ENCODE measurements at places on chromosomes 13 and 19.

DNA sequence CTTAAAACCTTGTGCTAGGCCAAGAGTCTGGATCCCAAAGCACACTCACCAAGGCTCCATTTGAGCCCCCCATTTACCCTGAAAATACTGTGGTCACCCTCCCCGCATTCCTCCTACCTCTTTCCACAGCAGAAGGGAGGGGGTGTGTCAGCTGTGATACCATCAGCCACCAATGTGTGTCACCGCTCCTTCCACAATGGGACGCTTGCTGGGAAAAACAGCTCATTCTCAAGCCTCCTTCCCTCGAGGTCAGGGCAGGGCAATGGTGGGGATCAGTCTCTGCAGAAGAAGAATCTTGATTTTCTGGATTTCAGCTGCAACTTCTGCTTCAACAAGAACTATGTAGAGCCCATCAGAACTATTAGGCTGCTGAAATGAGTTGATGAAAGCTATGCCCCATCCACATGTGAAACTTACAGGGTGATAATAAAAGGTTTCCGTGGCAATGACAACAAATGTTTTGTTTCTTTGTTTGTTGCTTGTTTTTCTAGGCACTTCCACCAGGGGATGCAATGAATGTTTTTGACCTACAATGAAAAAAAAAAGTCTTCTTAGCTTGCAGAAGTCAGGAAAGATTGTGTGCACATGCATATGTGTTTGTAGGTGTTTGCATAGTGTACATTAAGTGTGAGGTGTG lies 26.4 kb upstream of the ZNF507 start:
- DNase-seq = no peak

GRCh38 chr13:67353941-67354340 lies 123.8 kb upstream of the PCDH9 start:
- no peak for DNase-seq

- no peak for DNase-seq
Observed at GRCh38 chr13:39510316-39510695, 92.7 kb downstream of the LHFPL6 start.

DNA sequence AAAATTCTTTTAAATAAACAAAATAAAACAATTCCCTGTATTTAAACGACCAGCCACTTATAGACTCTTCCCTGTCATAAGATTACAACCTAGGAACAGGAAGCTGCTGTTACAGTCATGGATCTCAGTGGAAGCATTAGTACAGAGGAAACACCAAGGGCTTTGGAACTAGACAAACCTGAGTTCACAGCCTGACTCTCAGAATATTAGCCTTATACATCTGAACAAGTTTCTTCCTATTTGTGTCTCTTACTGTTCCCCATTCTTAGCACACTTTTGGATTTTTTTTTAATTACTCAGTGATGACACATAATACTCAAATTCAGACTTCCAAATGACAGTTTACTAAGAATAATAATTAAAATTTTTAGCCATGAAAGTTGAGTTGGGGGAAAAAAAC lies 46.1 kb downstream of the ZDHHC20 start:
- DNase-seq = no peak

- no peak for DNase-seq
Observed at GRCh38 chr13:93259527-93260080, 33.0 kb downstream of the GPC6 start.

DNA sequence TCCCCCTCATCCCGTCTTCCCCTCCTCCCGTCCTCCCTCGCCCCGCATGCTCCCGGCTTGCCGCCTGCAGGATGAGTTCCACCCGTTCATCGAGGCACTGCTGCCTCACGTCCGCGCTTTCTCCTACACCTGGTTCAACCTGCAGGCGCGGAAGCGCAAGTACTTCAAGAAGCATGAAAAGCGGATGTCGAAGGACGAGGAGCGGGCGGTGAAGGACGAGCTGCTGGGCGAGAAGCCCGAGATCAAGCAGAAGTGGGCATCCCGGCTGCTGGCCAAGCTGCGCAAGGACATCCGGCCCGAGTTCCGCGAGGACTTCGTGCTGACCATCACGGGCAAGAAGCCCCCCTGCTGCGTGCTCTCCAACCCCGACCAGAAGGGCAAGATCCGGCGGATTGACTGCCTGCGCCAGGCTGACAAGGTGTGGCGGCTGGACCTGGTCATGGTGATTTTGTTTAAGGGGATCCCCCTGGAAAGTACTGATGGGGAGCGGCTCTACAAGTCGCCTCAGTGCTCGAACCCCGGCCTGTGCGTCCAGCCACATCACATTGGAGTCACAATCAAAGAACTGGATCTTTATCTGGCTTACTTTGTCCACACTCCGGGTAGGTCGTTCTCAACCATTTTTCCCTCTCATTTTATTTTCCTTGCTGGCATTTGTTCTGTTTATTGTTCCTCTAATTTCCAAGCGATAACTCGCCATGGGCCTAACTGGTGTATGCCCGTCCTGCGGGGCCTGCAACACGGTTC lies 29.8 kb downstream of the NFIX start:
- DNase-seq = no peak

DNA sequence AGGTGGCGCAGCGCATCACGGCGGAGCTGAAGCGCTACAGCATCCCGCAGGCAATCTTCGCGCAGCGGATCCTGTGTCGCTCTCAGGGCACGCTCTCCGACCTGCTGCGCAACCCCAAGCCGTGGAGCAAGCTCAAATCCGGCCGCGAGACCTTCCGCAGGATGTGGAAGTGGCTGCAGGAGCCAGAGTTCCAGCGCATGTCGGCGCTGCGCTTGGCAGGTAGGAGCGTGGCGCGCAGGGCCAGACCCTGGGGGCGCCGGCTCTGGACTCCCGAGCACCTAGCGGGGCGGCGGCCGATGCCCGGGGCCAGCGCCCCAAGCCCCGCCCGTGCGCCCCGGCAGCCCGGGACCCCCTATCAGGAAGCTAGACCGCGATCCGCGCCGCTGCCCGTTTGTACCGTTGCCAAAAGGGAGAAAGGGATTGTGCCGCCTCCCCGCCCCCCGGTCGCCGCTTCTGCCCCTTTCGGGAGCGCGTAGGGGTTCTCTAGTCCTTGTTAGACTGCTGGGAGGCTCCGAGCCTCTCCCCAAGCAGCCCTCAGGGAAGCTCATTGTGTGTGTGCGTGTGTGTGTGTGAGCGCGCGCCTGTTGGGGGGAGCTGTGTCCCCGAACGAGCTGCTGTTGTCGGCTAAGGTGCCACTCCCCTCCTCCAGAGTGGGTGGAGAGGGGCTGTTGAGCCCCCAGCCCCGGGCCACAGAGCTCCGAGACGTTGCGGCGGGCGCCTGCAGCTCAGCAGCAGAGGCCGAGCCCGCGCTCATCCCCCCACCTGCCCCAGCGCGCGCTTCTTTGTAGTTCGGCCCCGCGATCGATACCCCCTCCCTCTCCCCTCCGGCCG lies 1.5 kb downstream of the ONECUT3 start:
- DNase-seq = no peak

- no peak for DNase-seq
Observed at GRCh38 chr13:23696610-23697009, 126.4 kb downstream of the TNFRSF19 start.

DNA sequence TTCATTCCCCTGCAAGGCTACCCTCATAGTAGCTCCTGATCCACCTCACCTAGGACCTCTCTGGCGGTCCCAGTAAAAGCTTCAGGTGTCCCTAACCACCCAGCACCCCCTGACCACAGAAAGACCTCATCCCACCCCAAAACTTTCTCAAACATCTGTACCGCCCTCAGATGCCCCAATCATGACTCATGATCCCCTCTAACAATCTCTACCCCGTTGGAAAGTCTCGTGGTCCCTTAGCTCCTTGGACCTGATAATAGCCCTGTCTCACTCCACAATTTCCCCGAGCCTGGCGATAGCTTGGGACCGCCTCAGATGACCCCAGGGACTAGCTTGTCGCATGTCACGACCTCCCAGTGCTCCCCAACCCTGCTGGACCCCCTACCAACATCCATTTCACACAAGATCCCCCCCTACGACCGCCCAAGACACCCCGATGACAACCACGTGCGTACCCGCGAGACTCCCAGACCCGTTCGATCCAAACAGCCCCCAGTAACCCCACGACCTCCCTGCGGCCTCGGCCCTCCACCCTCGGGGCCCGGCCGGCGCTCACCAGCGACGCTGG lies 450 bp downstream of the NDUFA11 start:
- no peak for DNase-seq

- DNase-seq = no peak
Observed at GRCh38 chr13:51050021-51050830, 60.8 kb downstream of the C13orf42 start.

- DNase-seq = no peak
Observed at GRCh38 chr19:45475537-45476291, 7.9 kb downstream of the FOSB start.

DNA sequence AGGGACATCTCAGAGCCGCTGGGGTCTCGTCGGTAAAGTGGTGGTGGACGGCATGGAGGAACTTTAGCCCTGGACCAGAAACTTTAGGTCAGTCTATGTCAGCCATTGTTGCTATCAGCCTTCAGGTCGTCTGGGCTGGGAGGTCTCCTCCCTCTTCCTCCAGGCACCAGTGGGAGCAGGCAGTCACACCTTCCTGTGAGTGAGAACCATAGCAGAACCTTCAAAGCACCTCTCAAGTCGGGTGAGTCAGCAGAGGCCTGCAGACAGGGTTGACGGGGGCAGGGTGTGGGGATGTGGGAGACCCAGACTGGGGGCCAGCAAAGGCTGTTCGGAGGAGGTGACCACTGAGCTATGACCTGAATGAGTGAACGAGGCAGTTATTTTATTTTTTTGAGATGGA lies 15.4 kb upstream of the SBNO2 start:
- no peak for DNase-seq

GRCh38 chr19:16076958-16077611 lies 790 bp downstream of the TPM4 start:
- no peak for DNase-seq

DNA sequence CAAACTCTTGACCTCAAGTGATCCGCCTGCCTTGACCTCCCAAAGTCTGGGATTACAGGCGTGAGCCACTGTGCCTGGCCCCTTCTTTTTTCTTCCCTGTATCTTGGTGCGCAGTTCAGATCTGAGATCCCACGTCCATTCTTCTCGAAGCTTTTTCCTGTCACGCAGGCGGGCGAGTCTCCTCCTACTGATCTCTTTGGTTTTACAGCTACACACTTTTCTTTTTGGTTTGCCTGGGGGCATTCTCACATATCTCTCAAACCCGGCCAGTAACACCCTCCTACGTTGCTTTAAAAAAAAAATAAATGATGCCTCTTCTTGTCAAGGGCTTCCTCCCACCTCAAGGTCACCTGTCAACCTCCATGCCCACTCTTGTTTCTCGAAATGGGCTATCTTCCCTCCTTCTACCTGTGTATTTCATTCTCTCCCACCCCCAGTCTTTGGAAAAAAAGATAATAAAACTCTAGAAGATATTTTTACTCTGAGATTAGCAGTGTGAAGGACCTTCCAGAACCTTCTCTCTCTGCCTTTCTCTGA lies 12.1 kb downstream of the TMPRSS9 start:
- no peak for DNase-seq

DNA sequence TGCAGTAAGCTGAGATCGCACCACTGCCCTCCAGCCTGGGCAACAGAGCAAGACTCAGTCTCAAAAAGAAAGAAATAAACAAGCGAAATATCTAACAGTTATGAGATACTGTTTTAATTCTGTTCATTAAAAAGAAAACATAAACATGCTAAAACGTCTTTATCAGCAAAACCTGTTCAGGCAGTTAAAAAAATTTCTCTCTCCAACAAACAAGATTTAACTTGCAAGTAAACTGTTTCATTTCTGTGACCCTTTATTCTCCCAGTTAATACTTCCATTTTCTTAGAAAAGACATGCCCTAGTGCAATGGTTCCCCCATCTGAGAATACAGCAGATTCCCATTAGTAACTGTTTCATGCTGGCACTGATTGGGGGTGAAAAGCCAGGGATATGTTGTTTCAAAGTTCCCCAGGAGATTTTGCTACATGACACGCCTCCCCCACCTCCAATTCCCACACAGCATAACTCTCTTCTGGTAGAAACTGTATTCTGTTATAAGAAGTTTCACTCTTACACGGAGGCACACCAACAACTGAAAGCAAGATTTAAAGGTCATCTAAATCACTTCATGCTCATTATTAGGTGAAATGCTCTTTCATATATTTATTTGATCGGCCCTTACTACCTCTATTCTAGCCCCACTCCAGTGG lies 24.4 kb downstream of the ELF1 start:
- no peak for DNase-seq

GRCh38 chr13:112802802-112803195 lies 113.0 kb downstream of the ATP11A start:
- DNase-seq = no peak

DNA sequence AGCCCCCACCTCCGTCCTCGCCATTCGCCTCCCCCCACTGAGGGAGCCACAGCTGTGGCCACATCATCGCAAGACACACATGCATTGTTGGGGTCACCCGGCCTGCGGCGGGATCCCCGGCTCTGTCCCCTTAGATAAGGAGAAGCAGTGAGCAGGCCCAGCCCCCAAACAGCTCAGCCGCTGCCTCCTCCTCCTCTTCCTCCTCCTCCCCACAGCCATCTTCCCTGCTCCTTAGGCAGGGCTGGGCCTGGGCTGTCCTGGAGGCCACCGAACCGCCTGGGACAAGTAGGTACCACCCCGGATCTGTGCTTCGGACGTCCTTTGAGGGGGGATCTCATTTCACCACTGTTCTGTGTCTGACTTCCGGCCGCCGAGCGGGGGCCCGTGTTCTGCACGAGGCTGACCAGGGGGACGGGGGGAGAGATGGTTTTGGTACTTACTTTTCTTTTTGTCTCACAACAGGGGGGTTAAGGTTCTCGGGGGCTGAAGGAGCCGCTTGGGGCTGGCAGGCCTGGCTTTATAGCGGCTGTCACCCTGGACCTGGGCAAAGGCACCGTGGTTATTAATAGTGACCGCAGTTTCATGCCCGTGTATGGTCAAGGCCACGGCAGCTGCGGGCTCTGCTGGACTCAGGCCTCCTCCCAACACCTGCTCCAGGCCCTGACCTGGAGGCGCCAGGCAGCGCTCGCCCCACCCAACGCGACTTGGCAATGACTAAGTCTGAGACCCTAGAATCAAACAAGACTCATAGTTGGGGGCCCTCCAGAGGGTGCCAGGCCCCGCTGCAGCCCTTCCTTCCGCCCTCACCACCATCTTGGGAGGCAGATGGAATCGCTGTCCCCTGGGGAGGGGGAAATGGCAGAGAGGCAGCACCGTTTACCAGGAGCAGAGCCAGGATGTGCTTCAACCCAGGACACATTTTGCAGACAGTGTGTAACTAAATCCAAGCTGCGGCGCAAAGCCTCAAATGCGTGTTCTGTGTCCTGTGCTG lies 18.3 kb downstream of the NMRK2 start:
- DNase-seq = no peak

- no peak for DNase-seq
Observed at GRCh38 chr13:39597838-39598237, 5.2 kb downstream of the LHFPL6 start.

GRCh38 chr13:29730253-29730652 lies 120.2 kb downstream of the UBL3 start:
- DNase-seq = no peak

DNA sequence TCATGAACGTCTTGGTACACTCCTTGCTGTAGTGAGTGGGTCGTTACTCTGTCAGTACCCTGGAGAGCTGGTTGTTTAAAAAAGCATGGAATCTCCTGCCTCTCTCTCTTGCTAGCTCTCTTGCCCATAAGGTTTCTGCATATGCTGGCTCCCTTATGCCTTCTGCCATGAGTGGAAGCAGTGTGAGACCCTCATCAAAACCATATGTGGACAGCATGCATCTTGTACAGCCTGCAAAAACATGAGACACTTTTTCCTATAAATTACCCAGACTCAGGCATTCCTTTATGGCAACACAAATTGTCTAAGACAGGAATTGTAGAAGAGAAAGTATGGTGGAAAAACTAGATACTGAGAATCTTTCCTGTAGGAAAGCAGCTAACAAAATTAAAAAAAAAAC lies 516.3 kb downstream of the SLITRK6 start:
- DNase-seq = no peak

Data from stimulated activated CD4-positive, alpha-beta T cell treated with anti-CD3 and anti-CD28 coated beads, Interleukin-15, amount 100 ng/mL, for 1 hour (primary cell).